Common myeloid progenitor, CD34-positive (primary cell): ENCODE measurements at places on chromosomes 4 and X.

GRCh38 chr4:124641715-124642381 is 70.7 kb downstream of the ANKRD50 start:
- DNase-seq, result peak; percentile 92
- H3K36me3 ChIP-seq, result no peaks in the 10 kb centered on the region
- H3K4me3 ChIP-seq, result no peak overlapping the region
- H3K27me3 ChIP-seq, result no peaks in the 10 kb centered on the region

- H3K27ac ChIP-seq, result no peak overlapping the region
- H3K27me3 ChIP-seq, result no peaks in the 10 kb centered on the region
- H3K4me3 ChIP-seq, result no peak overlapping the region
- DNase-seq, result no peak
These were observed 116.8 kb upstream of the ZCCHC13 start for GRCh38 chrX:74187211-74187610.

- H3K4me3 ChIP-seq, result no peak overlapping the region
- peaks cover 33% of the 10 kb centered on the region for H3K27me3 ChIP-seq
- H3K4me1 ChIP-seq, result no peaks in the 10 kb centered on the region
These were observed 72.1 kb upstream of the ETNPPL start for GRCh38 chr4:108834835-108835384.

DNA sequence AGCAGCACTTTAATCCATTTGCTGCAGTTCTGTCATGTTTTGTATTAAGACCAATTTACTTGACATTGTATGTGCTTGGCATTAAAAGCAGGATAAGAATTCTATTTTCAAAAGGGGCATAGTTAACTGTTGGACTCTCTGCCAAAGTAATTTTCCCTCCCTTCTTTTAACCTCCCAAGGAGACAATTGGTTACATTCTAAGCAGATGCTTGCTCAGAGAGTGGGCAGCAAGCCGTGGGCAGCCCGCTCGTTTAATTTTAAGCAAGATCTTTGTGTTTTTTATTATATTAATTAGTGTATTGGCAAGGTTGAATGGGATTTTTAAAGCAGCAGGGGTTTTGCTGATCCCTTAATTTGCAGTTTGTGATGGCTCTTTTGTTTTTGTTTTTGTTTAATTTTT is 37.1 kb upstream of the KLHL8 start:
- DNase-seq, result no peak
- no peaks in the 10 kb centered on the region for H3K36me3 ChIP-seq
- no peak overlapping the region for H3K4me3 ChIP-seq
- no peaks in the 10 kb centered on the region for H3K27me3 ChIP-seq

- peak; percentile 62 for DNase-seq
- no peak overlapping the region for H3K27ac ChIP-seq
- no peak overlapping the region for H3K4me3 ChIP-seq
These were observed 94.6 kb downstream of the AKAP4 start for GRCh38 chrX:50106051-50106675.

- no peaks in the 10 kb centered on the region for H3K27me3 ChIP-seq
- H3K27ac ChIP-seq, result no peak overlapping the region
- no peak overlapping the region for H3K4me3 ChIP-seq
- no peaks in the 10 kb centered on the region for H3K36me3 ChIP-seq
- DNase-seq, result no peak
- H3K4me1 ChIP-seq, result no peaks in the 10 kb centered on the region
These were observed 6.0 kb downstream of the UGT2B17 start for GRCh38 chr4:68570122-68570507.

- no peaks in the 10 kb centered on the region for H3K27me3 ChIP-seq
- H3K4me1 ChIP-seq, result no peaks in the 10 kb centered on the region
- no peak overlapping the region for H3K27ac ChIP-seq
These were observed 1568.4 kb upstream of the TENM3 start for GRCh38 chr4:180674619-180675358.

DNA sequence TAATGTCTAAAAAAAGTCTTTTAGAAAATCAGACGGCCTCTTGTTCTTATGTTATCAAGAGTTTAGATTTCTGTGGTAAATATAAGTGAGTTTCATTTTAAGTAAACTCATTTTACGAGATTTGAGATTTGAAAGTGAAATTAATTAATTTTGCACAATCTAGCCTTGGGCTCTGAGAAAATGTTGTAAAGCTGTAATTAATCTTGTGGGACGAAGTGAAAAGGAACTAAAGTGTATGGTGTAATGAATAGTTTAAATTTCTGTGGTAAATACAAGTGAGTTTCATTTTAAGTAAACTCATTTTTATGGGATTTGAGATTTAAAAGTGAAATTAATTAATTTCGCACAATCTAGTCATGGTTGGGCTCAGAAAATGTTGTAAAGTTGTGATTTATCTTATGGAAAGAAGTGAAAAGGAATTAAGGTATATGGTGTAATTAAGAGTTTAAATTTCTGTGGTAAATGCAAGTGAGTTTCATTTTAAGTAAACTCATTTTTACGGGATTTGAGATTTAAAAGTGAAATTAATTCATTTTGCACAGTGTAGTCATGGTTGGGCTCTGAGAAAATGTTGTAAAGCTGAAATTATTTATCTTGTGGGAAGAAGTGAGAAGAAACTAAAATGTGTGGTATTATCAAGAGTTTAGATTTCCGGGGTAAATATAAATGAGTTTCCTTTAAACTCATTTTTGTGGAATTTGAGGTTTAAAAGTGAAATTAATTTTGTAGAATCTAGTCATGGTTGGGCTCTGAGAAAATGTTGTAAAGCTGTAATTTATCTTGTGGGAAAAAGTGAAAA is 1.6 kb downstream of the SCML1 start:
- no peaks in the 10 kb centered on the region for H3K27me3 ChIP-seq
- peaks cover 1% of the 10 kb centered on the region for H3K4me1 ChIP-seq
- peak; percentile 29 for DNase-seq
- no peaks in the 10 kb centered on the region for H3K36me3 ChIP-seq

- no peaks in the 10 kb centered on the region for H3K4me1 ChIP-seq
- H3K4me3 ChIP-seq, result no peak overlapping the region
- no peak for DNase-seq
- H3K36me3 ChIP-seq, result no peaks in the 10 kb centered on the region
- no peaks in the 10 kb centered on the region for H3K27me3 ChIP-seq
These were observed 80.8 kb upstream of the BMPR1B start for GRCh38 chr4:94676970-94677369.

GRCh38 chr4:185880571-185880970 is 68.6 kb upstream of the SORBS2 start:
- H3K27me3 ChIP-seq, result no peaks in the 10 kb centered on the region
- no peak overlapping the region for H3K27ac ChIP-seq
- DNase-seq, result no peak
- no peaks in the 10 kb centered on the region for H3K36me3 ChIP-seq
- no peaks in the 10 kb centered on the region for H3K4me1 ChIP-seq

- H3K27ac ChIP-seq, result no peak overlapping the region
- no peaks in the 10 kb centered on the region for H3K4me1 ChIP-seq
- peaks cover 2% of the 10 kb centered on the region for H3K27me3 ChIP-seq
- no peaks in the 10 kb centered on the region for H3K36me3 ChIP-seq
These were observed 46.8 kb upstream of the PITX2 start for GRCh38 chr4:110669663-110670062.

DNA sequence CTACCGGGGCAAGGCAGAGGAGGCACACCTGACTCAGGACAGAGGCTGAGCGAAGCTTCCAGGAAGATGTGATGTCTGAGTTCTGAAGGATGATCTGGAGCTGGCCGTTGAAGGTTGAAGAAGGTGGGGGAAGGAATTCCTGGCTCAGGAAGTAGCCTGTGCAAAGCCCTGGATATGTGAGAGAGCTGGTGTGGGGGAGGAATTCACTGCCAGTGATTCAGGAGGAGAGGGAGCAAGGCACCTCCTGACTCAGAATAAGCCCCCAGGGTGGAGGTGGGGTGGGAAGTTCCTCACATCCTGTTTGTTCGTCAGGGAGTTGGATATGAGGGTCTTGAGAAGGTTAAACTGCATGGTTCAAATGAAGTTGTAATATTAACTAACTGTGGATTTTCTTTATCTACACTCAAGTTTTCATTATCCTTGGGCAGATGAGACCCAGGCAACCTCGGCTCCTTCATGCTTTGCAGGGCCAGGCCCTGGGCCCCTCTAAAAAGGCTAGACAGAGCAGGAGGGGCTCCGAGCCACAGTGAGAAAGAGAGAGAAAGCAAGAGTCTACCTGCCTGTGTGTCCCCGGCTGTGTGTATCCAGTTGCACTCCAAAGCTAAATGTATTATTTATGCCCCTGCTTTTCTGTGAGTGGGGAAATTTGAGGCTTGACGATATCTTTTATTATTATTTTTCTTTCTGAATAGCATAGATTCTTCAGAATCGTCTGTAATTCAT is 7.1 kb downstream of the NHSL2 start:
- H3K4me3 ChIP-seq, result no peak overlapping the region
- no peaks in the 10 kb centered on the region for H3K4me1 ChIP-seq
- DNase-seq, result no peak
- no peak overlapping the region for H3K27ac ChIP-seq
- no peaks in the 10 kb centered on the region for H3K36me3 ChIP-seq

DNA sequence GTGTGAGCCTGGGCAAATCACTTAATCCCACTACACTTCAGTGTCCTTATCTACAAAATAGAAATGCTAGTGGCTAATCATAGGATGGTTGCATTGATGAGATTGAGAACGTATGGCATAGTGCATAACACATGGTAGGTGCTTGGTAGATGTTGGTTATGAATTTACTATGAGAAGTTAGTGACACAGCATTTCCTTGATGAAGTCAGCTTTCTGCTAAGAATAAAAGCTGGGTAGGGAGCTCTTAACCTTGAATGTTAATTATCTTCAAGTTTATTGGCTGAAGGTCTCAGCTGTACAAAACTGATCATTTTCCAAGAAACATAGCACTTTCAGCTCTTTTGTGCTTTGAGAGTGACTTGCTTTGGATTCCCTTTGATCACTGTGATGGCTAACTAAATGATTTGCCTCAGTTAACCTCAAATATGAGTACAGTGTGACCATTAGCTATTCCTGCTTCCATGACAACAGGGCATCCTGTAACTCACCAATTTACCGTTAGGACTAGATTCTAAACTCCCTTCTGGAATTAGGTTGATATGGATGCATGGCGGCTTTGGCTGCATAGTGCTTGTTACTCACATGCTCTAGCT is 17.8 kb downstream of the PDK3 start:
- H3K27ac ChIP-seq, result no peak overlapping the region
- peaks cover 12% of the 10 kb centered on the region for H3K4me1 ChIP-seq
- no peak for DNase-seq
- H3K4me3 ChIP-seq, result no peak overlapping the region

DNA sequence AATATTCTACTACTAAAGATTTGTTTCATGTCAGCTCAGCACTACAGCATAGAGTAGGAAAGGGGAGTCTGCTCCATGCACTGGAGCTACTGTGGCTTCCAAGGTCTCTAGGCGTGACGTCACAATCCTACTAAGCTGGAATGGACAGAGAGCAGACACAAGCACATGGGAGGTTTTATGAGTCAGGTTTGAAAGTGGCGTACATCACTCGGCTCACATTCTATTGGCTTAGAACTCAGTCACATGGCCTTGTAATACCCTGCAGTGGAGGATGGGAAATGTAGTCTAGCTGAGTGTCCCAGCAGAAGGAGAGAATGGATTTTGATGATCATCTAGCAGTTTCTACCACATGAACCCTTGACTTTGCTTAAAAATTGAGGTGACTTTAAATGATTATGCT is 624.8 kb upstream of the ATOH1 start:
- H3K4me1 ChIP-seq, result no peaks in the 10 kb centered on the region
- no peaks in the 10 kb centered on the region for H3K36me3 ChIP-seq
- no peak overlapping the region for H3K4me3 ChIP-seq

GRCh38 chrX:30504309-30504708 is 73.3 kb downstream of the TASL start:
- peaks cover 3% of the 10 kb centered on the region for H3K27me3 ChIP-seq
- no peak overlapping the region for H3K4me3 ChIP-seq
- no peaks in the 10 kb centered on the region for H3K36me3 ChIP-seq
- no peak overlapping the region for H3K27ac ChIP-seq
- no peaks in the 10 kb centered on the region for H3K4me1 ChIP-seq

- no peak overlapping the region for H3K27ac ChIP-seq
- H3K4me3 ChIP-seq, result no peak overlapping the region
- no peaks in the 10 kb centered on the region for H3K4me1 ChIP-seq
- no peak for DNase-seq
- no peaks in the 10 kb centered on the region for H3K27me3 ChIP-seq
- no peaks in the 10 kb centered on the region for H3K36me3 ChIP-seq
These were observed 355.9 kb downstream of the TRIML1 start for GRCh38 chr4:188495169-188495568.

DNA sequence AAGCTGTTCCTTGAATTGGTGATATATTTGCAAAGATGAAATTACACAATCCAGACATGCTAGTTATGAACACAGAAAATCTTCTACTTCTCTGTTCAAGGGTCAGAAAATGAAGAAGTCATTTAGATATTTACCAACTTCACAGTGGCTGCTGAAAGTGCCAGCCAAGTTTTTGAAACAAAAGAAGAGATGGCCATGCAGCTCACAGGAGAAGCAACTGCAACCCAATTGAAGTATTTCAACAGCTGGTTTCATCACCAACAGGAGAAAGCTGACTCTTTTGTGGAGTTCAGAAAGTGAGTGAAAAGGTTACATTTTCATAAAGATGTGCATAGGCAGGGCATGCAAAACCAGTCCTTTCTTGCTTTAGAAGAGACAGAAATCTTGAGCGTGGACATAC is 70.1 kb upstream of the LSM6 start:
- H3K4me3 ChIP-seq, result no peak overlapping the region
- DNase-seq, result no peak
- H3K27ac ChIP-seq, result no peak overlapping the region
- H3K27me3 ChIP-seq, result no peaks in the 10 kb centered on the region

GRCh38 chrX:120299928-120300327 is 11.3 kb downstream of the TMEM255A start:
- H3K4me1 ChIP-seq, result peaks cover 23% of the 10 kb centered on the region
- H3K27ac ChIP-seq, result no peak overlapping the region
- no peak overlapping the region for H3K4me3 ChIP-seq
- peaks cover 26% of the 10 kb centered on the region for H3K27me3 ChIP-seq
- H3K36me3 ChIP-seq, result no peaks in the 10 kb centered on the region

DNA sequence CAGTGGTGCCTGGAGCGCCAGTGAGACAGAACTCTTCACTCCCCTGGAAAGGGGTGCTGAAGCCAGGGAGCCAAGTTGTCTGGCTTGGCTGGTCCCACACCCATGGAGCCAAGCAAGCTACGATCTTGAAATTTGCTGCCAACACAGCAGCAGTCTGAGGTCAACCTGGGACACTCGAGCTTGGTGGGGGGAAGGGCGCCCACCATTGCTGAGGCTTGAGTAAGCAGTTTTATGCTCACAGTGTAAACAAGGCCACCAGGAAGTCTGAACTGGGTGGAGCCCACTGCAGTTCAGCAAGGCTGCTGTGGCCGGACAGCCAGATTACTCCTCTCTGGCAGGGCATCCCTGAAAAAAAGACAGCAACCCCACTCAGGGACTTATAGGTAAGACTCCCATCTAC is 149.5 kb downstream of the EDA2R start:
- no peak overlapping the region for H3K4me3 ChIP-seq
- H3K36me3 ChIP-seq, result no peaks in the 10 kb centered on the region
- no peak for DNase-seq
